ENCODE measurements at places on chromosomes 11 and 22.

DNA sequence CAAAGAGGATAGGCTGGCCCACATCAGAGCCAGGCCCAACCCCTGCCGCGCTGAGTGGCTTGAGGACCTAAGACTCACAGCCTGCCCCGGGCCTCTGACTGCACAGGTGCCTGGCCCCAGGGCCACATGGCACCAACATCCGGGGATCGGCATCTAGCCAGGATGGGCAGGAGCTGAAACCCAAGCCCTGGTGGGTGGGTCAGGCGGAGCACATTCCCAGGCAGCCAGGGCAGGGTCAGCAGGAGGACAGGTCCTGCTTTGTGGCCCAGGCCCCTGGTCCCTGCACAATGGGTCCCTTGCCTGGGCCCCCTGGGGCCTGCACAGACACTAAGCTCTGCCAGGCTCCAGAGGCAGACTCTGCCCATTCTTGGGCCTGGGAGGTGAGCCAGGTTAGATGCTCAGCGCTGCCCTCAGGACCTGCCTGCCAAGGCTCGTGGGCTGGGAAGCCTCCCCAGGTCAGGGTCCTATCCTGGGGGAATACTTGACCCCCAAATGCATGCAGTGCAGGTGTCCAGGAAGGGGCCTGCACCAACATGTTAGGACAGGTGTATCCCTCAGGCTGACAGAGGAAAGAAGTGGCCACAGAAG, 33.5 kb downstream of the ARVCF start:
- DNase-seq: no peak

GRCh38 chr11:70423523-70424505, 25.5 kb downstream of the CTTN start:
- no peak for DNase-seq

GRCh38 chr22:32676191-32676590, 125.3 kb upstream of the TIMP3 start:
- DNase-seq: no peak

GRCh38 chr11:123548774-123549173, 105.7 kb downstream of the SCN3B start:
- no peak for DNase-seq

- DNase-seq: no peak
Measured at GRCh38 chr22:36333644-36334043, 54.1 kb downstream of the MYH9 start.

DNA sequence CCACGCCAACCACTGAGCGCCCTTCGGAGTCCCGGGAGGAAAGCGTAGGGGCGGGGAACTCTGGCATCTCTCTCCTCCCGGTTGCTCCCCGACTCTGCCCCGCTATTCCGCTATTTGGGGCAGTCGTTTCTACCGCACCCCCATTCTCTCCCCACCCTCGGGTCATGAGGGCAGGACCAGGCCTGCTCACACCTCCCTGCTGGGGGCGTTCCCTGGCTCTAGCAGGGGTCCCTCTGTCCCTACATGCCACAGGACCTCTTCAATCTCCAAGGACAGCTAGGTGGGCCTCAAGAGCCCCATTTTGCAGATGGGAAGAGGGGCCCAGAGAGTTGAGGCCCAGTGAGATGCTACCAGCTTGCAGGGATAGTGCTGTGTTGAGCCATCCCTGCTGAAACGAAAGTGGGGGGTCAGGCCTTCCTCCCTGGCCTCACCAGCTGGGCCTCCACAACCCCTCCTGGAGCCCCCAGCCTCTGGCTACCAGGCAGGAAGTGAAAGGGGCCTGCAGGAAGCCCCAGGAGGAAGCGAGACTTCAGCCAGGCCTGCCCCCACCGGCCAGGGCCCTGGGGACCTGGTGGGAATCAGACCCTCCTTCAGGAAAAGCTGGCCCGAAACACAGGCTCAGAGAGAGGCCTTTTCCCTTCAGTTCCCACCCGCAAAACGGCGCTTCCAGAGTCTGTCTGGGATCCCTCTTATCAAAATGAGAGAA, 5.5 kb upstream of the SHISA8 start:
- no peak for DNase-seq

GRCh38 chr11:113286509-113287497, 27.6 kb upstream of the TTC12 start:
- no peak for DNase-seq

DNA sequence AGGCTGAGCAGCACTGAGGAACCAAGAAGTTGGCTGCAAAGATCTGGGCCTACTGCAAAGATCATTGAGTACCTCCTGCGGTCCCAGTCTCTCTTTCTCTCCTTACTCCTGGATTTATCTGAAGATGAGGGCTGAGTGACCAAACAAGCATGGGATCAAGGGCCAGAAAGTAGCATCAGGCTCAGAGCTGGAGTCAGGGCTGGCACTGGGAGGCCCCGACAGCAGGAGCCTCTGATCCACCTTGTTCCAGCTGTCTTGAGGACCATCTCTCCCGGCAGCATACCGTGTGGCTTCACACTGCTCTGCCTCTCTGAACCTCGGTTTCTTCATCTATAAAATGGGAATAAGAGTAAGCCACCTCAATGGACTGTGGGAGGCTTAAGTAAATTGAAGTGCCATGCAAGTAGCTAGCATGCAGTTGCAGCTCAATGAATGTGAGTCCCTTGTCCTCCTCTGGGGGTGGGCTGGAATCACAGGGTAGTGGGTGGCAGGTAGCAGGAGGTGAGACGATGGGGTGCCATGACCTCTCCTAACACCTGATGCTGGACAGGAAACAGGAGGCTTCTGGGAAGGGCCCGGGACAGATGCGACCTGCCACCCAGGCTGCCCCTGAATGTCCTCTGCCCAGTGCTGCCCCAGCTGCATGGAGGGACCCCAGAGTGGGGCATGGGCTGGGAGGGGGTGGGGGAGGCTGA, 52.5 kb upstream of the PRDM11 start:
- DNase-seq: no peak

DNA sequence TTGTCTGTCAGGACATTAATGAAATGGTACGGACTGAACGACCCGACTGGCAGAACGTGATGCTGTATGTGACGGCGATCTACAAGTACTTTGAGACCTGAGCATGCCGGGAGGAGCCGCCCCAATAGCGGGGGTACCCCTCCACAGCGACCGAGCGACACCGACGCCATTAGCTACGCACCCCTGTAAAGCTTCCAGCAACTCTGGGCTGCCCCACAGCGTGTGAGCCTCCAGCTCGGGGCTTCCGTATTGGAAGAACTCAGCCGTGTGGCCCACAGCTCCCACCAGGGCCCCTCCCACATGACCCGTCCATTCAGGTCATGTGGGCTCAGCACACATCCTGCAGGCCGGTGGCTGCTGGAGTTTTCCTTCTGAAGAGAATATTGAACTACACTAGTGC, 12.9 kb upstream of the ADORA2A start:
- no peak for DNase-seq

- no peak for DNase-seq
Measured at GRCh38 chr11:3245071-3245470, 12.9 kb upstream of the MRGPRE start.

DNA sequence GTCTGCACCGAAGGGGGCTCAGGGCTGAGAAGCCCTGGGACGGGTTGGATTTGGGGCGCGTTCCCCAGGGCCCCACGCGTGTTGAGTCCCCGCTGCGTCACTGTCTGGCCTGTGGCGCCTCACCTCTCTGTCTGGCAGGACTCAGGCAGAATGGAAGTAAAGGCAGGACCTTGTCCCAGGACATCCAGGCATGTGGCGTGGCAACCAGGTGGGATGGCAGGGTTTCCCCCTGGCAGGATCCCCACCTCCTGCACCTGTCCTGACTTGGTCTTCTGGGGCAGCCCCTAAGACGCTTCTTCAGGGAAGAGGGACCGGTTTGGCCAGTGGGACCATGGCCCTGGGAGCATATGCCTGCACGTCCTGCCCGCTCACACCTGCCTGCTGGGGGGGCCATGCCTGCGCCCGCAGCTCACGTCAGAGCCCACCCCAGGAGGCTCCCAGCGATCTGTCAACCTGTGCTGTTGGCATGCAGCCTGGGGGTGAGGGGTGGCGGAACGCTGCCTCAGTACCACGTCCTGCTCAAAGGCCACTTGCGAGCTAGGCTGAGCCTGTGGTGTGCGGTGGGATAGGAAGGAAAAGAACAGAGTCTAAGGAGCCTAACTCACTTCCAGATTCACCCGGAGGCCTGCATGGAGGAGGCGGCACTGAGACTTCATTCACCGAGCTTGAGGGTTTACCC, 72.7 kb downstream of the KCNQ1 start:
- no peak for DNase-seq

DNA sequence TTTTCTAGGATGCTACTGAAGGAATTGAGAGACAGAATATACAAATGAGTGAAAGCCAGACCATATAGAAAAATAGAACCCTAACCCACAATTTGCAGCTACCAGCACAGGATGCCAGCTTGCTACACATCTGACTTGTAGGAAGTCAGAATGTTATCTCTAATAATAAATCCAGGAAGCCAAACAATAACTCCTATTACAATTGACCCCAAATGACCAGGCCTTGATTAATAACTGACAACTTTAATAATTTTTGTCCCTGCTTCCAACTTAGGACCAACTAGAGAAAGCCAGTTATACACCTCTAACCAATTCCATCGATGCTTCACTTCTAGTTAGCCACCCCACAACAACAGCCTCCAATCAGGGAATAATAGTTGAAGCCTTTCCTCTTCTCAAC, 193.4 kb downstream of the CASP12 start:
- no peak for DNase-seq

GRCh38 chr11:87600938-87601337, 563.2 kb downstream of the TMEM135 start:
- DNase-seq: no peak

DNA sequence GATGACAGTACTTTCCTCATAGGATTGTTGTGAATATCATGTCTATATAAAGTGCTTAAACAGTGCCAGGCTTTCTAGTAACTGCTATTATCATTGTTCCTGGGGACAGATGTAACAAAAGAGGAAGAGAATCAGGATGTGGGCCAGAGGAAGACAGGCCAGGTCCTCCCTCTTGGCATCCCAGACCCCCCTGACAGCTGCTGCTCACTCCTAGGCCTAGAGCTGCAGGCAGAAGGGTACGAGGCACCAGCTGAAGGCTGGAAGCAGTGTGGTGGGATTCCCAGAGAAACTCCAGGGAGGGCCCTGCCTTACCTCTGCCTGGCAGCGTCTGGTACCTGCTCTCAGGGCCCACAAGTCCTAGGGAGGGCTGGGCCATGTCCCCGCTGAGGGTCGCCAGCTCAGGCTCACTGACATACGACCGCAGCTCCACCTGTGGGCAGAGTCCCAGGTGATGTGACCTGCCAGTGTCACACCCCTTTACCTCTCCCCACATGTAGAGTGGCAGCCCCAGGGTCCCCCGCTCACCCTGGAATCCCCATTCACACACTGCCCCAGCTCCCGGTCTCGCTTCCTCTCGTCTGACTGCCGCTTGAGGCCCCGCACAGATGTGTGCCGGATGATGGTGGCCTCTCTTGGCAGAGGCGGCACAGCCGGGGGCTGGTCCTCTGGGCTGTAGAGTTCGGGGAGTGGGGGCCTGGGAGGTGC, 52.2 kb downstream of the C11orf58 start:
- DNase-seq: no peak

GRCh38 chr11:76376746-76377558, 4.0 kb downstream of the THAP12 start:
- no peak for DNase-seq

- DNase-seq: no peak
Measured at GRCh38 chr11:75689863-75690609, 21.2 kb upstream of the MAP6 start.

- no peak for DNase-seq
Measured at GRCh38 chr11:19853016-19853415, 140.4 kb downstream of the NAV2 start.

DNA sequence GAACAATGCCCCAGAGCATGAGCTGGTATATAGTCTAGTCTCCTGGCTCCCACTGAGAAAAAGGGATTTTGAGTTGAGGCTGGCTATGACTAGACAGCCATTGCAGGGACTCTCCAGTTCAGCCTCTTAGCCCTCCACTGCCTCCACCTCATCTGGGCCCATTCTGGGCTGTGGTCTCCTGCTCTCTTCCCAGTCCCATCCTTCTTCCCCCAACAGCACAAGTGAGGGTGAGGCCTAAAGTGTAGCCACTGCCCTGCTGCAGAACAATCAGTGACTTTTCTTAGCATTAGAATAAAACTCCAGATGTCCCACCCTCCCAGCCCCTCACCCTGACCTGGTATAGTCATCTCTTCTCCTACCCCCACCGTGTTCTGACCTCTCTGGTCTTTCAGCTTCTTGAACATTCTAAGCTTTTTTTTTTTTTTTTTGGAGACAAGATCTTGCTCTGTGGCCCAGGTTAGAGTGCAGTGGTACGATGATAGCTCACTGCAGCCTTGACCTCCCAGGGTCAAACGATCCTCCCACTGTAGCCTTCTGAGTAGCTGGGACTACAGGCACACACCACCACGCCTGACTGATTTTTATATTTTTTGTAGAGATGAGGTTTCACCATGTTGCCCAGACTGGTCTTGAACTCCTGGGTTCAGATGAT, 4.3 kb downstream of the MED15 start:
- no peak for DNase-seq

DNA sequence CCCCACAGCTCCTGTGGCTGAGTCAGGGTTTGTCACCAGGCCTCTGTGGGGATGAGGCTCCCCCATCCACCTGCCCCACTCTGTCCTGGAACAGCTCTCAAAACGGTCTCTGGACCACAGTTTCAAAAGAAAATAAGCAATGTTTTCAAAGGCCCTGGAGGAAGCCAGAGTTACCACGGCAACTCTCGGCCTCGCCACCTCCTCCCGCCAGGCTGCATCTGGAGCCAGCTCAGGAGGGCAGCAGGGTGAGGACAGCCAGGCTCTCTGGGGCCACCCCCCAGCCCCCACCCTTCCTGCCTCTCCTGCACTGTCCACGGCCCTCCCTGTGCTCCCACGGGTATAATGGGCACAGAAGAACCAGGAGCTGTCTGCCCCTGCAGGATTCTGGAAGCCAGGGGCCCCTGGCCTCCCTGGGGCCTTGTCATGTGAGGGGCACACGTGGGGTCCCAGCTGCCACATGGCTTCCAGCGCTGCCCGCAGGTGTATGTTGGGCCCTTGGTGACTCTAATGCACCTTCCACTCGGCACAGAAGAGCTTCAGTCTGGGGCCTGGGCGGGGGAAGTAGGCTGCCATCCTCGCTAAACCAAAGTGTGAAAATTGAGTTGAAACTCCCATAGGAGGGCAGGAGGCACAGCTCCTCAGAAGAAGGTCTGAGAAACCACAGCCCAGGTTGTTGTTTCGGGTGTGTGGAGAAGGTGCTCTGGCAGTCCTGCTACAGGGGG, 10.3 kb downstream of the CD81 start:
- DNase-seq: no peak
